ENCODE measurements at places on chromosomes 7 and 10.

DNA sequence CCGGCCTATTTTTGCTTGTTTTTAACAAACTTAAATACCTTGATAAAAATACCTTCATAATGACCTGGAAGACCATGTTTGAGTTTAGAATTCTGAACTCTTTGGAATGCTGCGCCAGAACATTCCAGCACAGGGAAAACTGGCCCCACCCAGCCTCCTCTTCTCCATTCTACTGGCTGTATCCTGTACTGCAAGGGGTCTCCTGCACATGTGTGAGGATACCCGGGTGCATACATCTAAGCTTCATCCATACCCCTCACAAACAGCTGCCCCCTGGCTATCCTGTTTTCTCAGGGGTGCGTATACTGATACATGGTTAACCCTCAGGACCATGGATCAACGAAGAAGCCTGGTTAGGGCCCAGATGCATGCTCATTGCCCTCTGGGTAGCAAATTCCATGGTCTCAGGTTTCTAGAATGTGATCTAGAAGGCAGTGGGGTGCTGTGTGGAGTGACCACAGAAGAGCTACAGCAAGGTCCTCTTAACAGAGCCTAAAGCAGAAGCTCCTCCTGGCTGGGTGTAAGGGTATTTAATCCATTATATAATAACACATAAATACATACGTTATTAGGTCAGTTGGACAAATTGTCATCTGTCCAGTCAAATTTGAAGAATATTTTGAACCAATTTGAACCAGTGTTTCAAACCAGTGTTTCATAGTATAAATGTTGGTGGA, 26.1 kb downstream of the HACD1 start:
- DNase-seq: no peak

DNA sequence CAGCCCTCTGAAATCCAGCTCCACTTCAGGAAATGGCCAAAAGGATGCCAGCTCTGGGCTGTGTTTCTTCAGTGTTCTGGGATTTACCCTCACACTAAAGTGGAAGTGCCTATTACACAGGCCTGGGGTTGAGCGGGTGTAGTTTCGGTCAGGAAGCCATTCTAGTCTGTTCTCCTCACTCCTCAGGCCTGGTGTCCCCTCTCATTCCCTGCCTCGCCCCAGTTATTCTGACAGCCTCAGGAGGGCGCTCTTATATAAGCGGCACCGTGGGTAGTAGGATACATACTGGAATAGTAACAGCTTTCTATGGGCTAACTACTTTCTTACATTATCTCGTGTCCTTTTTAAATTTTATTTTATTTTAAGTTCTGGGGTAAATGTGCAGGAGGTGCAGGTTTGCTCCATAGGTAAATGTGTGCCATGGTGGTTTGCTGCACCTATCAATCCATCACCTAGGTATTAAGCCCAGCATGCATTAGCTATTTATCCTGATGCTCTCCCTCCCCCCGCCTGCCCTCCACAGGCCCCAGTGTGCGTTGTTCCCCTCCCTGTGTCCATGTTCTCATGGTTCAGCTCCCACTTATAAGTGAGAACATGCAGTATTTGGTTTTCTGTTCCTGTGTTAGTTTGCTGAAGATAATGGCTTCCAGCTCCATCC, 12.2 kb upstream of the LGI1 start:
- no peak for DNase-seq

- no peak for DNase-seq
Observed at GRCh38 chr10:31001740-31002139, 29.9 kb downstream of the ZNF438 start.

GRCh38 chr7:102042016-102042656, 224.7 kb downstream of the CUX1 start:
- DNase-seq: peak; percentile 29

- DNase-seq: no peak
Observed at GRCh38 chr10:3472287-3473051, 299.9 kb upstream of the PITRM1 start.

DNA sequence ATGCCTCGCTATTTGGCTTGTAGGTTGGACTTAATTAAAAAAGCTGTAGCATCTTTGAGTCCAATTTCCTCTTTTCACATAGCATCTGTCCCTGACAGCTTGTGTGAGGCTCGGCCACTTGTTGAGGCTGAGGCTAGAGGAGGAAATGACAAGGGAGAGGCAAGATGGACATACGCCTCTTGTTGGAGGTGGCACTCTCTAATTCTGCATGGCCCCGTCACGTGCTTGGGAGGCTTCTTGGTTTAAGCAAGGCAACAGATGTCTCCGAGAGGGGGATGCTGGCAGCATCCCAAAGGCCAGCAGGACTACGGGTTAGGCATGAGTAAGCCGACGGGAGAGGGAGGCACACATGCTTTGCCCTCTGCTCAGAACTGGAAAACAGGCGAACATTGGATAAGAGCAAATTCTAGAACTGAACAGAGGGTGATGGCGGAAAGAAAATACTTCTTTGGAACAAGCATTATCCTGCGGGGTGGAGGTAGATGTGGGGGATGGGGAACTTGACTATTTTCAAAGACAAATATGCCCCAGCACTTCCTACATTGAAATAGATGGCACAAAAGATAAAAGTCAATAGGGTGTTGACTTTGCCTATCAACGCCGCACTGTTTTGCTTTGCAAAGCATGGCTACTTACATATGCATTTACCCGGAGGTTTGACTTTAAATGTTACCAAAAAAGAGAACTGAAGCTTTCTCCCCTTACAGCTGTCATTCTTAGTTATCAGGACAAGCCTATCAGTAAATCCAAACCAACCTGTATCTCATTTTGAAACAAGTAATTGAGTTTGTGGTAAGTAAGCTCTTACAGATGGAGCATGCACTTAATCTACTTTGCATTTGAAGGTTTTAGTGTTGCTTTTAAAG, 94.8 kb downstream of the CHN2 start:
- DNase-seq: no peak

GRCh38 chr7:28466885-28467284, 54.6 kb downstream of the CREB5 start:
- no peak for DNase-seq

GRCh38 chr10:58412502-58412961, 27.3 kb downstream of the TFAM start:
- peak; percentile 71 for DNase-seq

GRCh38 chr7:94683066-94683465, 27.1 kb upstream of the SGCE start:
- no peak for DNase-seq

GRCh38 chr7:19964246-19964645, 190.8 kb upstream of the TMEM196 start:
- no peak for DNase-seq

DNA sequence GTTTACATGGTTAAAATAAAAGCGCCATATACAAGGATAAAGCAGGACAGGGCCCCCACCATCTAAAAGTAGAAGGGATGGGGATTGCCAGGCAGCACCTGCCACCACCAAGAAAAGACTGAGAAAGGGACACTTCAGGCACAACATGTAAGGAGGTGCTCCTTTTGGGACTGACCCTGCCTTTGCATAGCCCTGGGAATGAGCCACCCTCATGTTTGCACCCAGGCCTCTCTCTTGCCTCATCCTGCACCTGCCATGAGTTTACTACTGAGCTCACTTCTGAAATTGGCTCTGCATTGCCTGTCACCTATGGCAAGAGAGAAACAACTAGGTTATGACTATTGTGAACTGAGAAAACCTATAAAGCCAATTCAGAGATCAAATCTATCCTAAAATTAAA, 489.7 kb downstream of the KCNMA1 start:
- no peak for DNase-seq

DNA sequence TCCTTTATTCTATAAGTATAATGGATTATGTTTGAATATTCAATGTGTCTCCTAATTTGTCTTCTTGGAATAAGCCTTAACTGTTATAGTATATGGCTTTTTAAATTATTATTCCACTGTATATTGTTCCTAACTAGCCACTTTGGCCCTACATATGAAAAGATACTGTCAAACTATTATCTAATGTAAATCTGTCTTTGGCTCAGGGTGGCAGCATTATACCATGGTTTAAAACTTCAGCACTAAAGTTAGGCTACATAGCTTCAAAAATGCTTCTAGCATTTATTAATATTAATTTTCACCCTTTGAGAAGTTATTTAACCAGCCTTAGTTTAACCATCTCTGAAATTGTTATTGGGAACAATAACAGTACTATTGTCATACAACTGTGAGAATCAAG, 543.1 kb upstream of the MBL2 start:
- DNase-seq: no peak

- no peak for DNase-seq
Observed at GRCh38 chr10:87651801-87652200, 7.9 kb upstream of the PAPSS2 start.

GRCh38 chr7:1853986-1854865, 184.1 kb downstream of the ELFN1 start:
- DNase-seq: no peak

DNA sequence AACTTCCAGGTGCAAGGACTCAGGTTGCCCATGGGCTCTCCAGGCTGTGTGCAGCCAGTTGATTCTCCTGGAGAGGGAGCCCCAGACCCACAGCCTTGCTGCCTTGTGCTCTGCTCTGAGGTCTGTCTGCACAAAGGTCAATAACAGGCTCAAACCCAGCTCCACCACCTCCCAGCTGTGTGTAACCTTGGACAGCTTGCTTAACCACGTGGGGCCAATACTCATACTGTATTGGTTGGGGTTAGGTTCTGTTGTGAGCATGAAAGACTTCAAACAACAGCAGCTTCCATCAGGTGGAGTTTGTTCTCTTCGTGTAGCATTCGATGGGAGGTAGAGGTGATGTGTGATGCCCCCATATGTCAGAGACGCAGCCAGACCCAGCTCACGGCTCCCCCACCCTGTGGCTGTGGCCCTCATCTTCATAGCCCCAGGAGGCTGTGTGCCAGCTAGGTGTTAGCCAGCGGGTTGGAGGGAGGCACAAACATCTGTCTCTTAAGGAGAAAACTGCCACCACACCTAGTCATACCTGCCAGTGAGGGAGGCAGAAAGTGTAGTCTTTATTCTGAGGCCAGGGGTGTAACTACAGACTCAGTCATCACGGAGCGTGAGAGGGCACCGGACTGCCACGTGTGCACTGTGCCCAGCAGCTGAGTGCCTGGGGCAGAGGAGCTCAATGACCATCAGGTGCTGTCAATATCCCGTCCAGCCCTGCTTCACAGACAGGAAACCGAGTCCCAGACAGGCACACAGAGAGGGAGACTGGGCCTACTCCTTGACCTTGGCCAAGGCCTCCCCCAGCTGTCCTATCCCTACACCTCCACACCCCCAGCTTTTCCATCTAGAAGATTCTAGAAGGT, 8.1 kb upstream of the POLD2 start:
- DNase-seq: no peak

DNA sequence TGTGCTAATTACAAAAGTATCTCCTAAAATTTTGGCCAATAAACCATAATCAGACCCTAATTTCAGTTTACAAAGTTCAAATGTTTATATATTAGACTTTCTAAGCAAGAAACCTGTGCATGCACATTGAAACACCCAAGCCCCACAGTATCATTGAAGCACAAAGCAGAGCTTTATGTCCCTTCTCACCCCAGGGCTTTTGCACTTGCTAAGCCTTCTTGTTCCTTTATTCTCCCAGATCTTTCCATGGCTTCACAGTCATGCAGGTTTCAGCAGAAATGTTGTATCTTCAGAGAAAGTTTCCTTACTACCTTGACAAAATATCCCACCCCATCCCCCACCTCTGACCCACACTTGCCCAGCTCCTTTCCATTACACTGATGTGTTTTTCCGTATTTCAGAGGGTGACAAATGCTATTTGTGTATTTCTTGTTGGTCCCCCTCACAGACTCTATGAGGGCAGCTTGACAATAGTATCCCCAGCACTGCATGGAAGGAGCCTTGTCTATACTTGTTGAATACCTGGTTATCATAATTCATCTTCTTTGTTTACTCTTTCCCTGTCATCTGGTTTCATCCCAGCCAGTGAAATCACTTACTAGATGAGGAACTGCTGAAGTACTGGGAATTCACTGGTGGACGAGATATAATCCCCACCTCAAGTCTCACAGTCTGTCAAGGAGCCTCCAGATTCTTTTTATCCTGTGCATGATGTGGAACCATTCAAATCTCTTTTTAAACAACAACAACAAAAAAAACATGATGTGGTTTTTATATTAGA, 24.0 kb upstream of the PCGF5 start:
- DNase-seq: no peak

GRCh38 chr10:125115409-125115808, 45.0 kb downstream of the CTBP2 start:
- DNase-seq: no peak

DNA sequence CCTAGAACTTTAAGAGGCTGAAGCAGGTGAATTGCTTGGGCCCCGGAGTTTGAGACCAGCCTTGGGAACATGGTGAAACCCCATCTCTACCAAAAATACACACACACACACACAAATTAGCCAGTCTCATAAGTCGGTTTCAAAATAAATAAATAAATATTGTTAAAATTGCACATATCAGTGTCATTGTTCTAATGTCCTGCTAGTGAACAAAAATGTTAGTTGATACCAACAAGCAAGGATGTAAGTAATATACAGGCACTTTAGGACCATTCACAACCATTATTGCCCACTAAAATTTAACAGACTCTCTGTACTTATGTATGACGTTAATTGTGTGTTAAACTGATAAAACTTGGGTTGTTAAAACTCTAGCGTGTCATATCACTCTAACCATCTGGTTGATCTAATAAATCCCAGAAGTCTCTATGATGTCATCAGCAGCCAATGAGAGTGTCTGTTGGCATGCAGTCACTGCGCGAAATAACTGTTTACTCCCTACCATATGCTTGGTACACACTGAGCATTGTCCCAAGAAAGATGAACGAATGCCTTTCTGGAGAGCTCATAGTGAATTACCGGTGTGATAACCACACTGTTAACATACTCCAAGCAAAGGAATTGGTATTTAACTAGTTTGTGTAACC, 30.4 kb upstream of the OTUD1 start:
- DNase-seq: no peak

DNA sequence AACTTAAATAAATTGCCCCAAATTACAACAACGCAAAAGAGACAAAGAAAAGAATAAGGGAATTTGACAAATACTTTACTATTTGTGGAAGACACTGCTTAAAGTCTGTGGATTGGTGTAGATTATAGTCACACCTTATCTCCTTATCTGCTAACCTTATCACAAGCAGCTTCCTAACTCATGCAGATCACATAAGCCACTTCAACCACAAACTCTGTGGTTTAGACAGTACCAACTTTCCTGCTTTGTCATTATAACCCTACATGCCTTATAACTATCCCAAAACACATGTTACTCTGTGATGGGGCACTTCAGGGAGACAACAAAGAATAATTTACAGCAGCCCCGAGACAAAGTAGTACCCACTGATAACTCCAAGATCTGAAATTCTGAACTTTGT, 41.5 kb upstream of the PPP3CB start:
- no peak for DNase-seq

DNA sequence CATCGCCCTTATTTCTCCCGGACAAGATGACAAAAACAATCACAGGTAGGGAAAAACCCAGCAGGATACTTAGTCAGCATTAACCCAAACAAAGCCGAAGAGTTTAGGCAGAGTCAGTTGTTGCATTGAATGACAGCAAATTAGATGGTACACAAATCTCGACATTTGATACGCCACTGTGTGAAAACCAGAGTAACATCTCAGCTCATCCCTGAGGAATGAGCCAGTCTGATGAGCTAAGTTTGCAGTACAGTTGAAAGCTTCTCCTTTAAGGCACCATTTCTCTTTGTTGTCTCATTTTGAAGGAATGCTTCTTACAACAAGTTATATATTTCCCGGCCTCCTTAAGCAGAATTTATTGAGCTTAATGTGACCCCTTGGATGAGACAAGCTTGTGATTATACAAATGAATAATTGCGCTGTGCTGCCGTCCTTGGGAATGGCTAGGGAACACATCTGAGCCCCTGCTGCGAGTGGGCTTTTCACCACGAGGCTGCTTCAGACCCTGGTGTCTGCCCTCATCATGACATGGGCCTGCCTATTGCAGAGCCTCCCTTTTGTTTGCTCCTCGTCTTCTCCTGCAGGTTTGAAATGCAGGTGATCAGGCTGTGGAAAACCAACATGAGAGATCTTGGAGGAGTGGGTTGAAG, 137.3 kb downstream of the CELF2 start:
- DNase-seq: no peak
